ENCODE measurements at places on chromosomes 5 and 9. TPM values are rescaled to one million over a fixed set of nuclear protein-coding genes. Genes with fewer than 3 reads are reported as not detected.

The SPATA31C1 gene
- not detected for total RNA-seq

The BARHL1 gene
- total RNA-seq = not detected

The TRMO gene
- total RNA-seq = 14.7 TPM

The CDH12 gene
- total RNA-seq = 38.4 TPM

The OTP gene
- total RNA-seq = not detected

The IFT74 gene
- 17.3 TPM for total RNA-seq

The IFNA10 gene
- total RNA-seq = not detected

GRCh38 chr5:172779691-172780341, 8.8 kb upstream of the DUSP1 start:
- no peak for DNase-seq

- no peak for DNase-seq
Observed at GRCh38 chr5:67201897-67202549, 5.4 kb upstream of the CD180 start.

- no peak for DNase-seq
Observed at GRCh38 chr9:89798547-89799120, 193.8 kb downstream of the GADD45G start.

- DNase-seq = no peak
Observed at GRCh38 chr9:26947736-26948135, 694 bp upstream of the PLAA start.

DNA sequence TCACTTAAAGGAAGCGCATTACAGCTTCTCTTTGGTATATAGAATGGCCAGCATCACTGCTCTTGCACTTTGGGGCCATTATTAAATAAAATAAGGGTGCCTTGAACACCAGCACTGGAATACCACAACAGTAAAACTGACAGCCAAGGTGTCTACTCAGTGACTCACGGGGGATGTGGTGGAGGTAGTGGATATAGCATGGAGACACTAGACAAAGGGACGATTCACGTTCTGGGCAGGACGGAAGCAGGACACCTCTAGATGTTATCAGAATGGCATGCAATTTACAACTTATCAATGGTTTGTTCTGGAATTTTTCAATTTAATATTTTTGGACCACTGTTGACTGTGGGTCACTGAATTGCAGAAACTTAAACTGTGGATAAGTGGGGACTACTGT, 32.9 kb upstream of the PDE8B start:
- no peak for DNase-seq

- no peak for DNase-seq
Observed at GRCh38 chr9:129697656-129698253, 32.3 kb downstream of the PRRX2 start.

DNA sequence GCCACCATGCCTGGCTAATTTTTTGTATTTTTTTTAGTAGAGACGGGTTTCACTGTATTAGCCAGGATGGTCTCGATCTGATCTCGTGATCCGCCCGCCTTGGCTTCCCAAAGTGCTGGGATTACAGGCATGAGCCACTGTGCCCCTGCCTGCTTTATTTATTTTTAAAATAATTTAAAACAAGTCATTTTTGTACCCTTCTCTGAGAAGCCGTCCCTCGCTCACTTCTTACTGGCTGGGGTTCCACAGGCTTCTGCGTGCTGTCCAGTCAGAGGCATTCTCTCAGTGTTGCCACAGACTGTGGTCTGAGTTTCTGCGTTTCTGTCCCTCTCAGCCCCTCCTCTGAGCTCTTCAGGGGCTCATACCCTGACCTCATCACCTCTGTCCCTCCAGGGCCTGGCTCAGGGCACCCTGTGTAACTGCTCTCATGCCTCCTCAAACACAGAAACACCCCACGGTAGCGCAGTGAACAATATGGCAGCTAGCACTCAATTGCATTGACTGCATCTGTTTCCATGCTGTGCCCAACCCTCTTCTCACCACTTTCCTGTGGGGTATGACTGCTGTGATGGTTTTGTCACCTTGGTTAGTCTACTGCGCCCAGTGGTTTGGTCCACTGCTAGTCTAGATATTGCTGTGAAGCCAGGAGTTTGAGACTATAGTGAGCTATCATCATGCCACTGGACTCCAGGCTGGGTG, 44.3 kb upstream of the SH3PXD2B start:
- DNase-seq = no peak

DNA sequence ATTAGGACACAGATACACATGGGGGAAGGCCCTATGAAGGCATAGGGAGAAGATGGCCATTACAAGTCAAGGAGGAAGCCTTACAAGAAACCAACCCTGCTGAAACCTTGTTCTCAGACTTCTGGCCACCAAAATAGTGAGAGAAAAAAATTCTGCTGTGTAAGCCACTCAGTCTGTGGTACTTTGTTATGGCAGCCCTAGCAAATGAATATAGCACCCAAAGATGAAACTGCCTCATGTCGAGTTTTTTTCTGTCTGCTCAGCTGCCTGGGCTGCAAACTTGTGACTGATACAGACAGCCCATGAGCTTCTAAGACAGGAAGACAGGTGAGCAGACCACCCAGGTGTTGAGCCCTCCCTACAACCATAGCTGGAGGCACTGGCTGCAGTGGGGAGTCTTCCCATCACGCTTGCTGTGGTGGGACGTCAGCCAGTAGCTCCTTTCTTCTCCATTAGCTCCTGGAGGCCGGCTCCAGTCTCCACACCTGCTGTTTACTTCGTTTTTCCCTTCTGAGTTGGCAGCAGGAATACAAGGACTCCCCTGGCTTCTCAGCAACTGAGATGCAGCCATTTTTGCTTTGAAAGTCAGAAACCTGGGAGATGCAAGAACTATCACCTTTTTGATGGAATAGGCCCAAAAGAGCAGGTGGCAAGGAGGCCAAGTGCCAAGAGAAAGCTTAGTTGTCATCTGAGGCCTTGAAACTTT, 164.9 kb downstream of the SEMA6A start:
- DNase-seq = no peak

GRCh38 chr5:174563899-174564298, 160.5 kb upstream of the MSX2 start:
- DNase-seq = no peak

- DNase-seq = no peak
Observed at GRCh38 chr5:66443462-66444130, 152.6 kb upstream of the MAST4 start.

GRCh38 chr5:10059980-10060379, 189.7 kb downstream of the ATPSCKMT start:
- no peak for DNase-seq

- DNase-seq = no peak
Observed at GRCh38 chr9:4174546-4175175, 125.2 kb downstream of the GLIS3 start.

GRCh38 chr5:516338-516925, 7.8 kb downstream of the SLC9A3 start:
- DNase-seq = no peak

- DNase-seq = no peak
Observed at GRCh38 chr5:177483042-177483441, 9.6 kb upstream of the DBN1 start.

GRCh38 chr5:61254969-61255555, 77.0 kb upstream of the ZSWIM6 start:
- DNase-seq = no peak

Data from occipital lobe (tissue), 3 donors.